Renal pelvis (tissue), 12 donors: ENCODE measurements at places on chromosomes 6 and 20. TPM values are rescaled to one million over a fixed set of nuclear protein-coding genes. Genes with fewer than 3 reads are reported as not detected.

Gene LAMA2
- polyA plus RNA-seq: 31.5 TPM

DNA sequence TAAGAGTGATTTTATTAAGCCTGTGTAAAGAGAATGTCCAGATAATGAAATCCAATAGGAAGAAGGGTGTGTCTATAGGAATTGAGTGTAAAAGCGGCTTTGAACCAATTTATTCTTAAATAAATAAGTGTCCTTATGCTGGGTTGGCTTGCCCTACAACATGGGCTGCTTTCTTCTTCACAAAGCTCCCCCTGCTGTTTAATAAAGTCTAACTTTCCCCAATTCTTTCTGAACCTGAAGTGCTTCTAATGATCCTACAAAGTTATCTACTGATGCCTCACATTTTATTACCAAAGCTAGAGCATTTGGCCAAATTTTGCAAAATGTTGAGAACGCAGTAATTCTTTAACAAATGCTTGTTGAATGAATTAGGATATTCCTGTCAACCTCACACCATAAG is 36.3 kb upstream of the SIRT5 start:
- DNase-seq: no peak

DNA sequence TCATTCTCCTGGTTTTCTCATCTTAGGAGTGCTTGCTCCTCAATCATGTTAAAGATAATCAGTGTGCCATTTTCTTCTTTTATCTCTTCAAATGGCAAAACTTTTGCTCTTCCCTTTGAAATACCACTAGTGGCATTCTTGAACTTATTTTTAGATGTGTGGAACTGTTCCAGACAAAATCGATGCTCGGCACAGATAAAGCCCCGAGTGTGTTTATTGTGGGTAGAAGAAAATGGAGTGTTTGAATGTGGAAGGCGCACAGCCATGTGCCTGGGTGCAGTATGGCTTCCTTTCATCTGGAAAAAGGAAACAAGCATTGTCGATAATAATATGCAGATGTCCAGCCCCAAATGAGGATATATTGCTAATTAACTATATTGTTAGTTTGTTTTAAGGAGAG is 42.4 kb downstream of the ISM1 start:
- no peak for DNase-seq

GRCh38 chr6:20572288-20572687 is 38.0 kb downstream of the CDKAL1 start:
- DNase-seq: no peak

- DNase-seq: no peak
These were observed 322.8 kb upstream of the GJE1 start for GRCh38 chr6:141809901-141810300.
